H1 (cell line): ENCODE measurements at places on chromosomes 4 and X.

- no peak for DNase-seq
Measured at GRCh38 chrX:133601116-133601515, 185.8 kb upstream of the GPC4 start.

GRCh38 chr4:106358899-106359298 is 9.7 kb downstream of the GIMD1 start:
- DNase-seq: no peak

GRCh38 chrX:53695946-53696549 is 9.5 kb upstream of the HUWE1 start:
- DNase-seq: no peak

- no peak for DNase-seq
Measured at GRCh38 chr4:75654905-75655304, 18.3 kb downstream of the G3BP2 start.

DNA sequence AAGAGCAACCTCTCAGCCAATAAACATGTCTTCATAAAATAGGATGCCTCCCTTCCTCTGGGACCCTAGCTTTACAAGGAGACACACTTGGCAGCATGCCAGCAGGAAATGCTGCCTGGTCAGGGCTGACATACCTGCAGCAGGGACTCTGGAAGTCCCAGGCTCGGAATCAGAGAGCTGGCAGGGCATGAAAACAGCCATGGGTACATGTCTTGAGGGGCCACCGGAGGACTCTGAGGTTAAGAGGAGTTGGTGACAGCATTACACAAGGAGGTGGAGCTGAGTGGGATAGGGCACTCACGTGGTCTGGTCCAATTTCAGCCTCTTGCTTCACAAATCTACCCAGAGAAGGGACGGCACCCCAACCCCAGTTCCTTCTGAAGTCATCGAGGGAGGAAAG is 15.7 kb downstream of the MSX1 start:
- DNase-seq: no peak

DNA sequence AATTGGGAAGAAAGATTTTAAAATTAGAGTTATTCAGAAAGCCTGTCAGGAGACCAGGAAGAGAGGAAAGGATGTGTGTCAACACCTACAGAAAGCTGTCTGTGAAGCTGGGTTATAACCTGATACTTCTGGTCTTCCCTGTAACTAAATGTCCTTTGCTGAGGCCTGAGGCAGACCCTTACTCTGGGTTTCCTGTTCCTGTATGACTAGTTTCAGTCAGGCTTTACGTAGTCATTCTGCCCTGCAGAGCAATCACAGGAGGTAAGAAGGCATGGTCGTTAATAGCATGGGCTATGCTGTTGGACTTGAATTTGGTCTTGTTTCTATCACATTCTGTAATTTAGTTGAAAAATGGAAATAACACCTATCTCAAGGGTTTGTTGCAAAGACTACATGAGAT is 110.5 kb upstream of the IGFBP7 start:
- no peak for DNase-seq

GRCh38 chr4:101512416-101512815 is 165.1 kb upstream of the PPP3CA start:
- no peak for DNase-seq

GRCh38 chr4:87213421-87214075 is 6.9 kb downstream of the KLHL8 start:
- DNase-seq: no peak

DNA sequence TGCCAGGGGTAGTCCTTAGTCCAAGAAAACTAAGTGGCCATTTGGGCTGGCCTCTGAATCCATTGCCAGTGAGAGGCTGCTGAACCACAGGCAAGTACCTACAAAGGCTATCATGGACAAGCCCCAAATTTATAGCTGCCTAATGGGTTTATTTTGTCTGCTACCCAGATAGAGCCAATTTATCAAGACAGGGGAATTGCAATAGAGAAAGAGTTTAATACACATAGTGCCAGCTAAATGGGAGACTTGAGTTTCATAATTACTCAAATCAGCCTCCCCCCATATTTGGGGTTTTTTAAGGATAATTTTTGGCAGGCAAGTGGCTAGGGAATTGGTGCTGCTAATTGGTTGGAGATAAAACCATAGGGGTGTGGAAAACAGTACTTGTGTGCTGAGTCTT is 73.1 kb upstream of the BMP2K start:
- DNase-seq: no peak

DNA sequence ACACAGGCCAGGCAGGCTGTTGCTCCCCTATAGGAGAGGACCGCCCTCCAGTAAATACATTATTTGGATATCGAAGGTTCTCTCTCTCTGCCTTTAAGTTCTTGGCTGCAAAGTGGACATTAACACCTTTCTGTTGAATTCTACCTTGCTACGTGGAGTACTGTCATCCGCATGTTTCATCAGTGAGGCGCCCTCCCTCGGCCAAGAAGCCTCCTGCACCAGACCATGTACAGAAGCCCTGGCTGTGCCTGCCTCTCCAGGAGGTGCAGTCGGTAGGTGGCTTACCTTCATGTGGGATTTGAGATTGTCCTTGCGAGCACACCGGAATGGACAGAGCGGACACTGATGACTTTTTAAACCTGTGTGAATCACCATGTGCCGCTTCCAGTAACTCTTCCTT is 46.7 kb downstream of the ZNF827 start:
- no peak for DNase-seq

GRCh38 chr4:157423526-157424020 is 203.0 kb downstream of the GRIA2 start:
- no peak for DNase-seq

- no peak for DNase-seq
Measured at GRCh38 chrX:129665916-129666644, 11.3 kb upstream of the APLN start.

DNA sequence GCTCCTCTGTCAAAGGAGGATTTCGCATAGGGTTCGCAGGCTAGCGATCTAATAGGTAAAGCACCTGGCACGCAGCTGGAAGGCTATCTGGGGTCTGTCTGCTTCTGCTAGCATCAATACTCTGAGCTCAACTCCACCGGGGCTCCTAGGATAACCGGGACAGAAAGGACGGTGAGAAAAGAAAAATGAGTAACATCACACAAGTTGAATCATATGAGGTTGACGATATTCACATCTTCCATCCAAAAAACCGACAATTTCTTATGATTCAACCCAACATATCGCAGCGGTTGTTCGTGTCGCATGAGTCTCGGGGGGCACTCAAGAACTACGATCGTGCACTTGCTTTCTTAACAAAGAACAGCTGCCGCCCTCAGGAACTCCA is 1.8 kb downstream of the PROM1 start:
- DNase-seq: no peak

GRCh38 chr4:148634476-148634875 is 192.3 kb upstream of the NR3C2 start:
- no peak for DNase-seq

GRCh38 chr4:155762334-155762733 is 3.5 kb downstream of the GUCY1B1 start:
- no peak for DNase-seq
